ENCODE measurements at places on chromosomes 4 and X.
A peak's percentile ranks its signal among the peaks of the same experiment; 100 is the strongest.

GRCh38 chr4:142567199-142567598 is 278.9 kb downstream of the INPP4B start:
- no peak for DNase-seq

- DNase-seq, result no peak
These were observed 420 bp downstream of the TSC22D3 start for GRCh38 chrX:107775000-107775733.

GRCh38 chr4:150167054-150167453 is 88.8 kb downstream of the DCLK2 start:
- DNase-seq, result no peak

GRCh38 chrX:86002076-86002896 is 45.1 kb downstream of the CHM start:
- peak; percentile 17 for DNase-seq

DNA sequence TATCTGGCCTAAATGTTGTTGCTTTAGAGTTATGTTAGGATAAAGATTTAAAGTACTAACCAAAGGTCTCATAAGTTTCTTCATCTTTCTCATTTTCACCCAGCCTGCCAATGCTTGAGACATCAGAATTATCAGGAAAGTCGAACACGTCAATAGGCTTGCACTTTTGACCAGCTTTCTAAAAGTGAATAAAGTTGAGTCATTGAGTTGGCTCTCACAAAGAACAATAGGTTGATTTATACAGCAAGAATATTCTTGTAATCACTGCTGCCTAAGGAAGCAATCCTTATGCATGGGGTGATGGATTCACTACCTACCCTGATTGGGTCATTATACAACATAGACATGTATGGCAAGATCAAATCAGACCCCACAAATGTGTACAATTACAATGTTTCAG is 5.0 kb downstream of the CENPU start:
- peak; percentile 26 for DNase-seq

DNA sequence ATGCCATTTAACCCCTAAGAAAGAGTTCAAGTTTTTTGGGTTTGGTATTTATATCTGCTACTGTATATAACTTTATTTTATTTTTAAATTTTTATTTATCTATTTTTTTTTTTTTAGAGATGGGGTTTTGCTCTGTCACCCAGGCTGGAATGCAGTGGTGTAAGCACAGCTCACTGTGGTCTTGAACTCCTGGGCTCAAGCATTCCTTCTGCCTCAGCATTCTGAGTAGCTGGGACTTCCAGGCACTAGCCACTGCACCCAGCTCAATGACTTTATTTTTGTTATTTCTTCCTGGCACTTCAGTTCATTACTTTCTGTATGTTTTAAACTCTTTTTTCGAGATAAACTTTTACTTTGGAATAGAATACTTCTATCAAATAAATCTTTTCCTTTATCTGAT is 42.4 kb upstream of the PGAM4 start:
- DNase-seq, result no peak

GRCh38 chrX:130117166-130117565 is 6.9 kb upstream of the ELF4 start:
- no peak for DNase-seq

DNA sequence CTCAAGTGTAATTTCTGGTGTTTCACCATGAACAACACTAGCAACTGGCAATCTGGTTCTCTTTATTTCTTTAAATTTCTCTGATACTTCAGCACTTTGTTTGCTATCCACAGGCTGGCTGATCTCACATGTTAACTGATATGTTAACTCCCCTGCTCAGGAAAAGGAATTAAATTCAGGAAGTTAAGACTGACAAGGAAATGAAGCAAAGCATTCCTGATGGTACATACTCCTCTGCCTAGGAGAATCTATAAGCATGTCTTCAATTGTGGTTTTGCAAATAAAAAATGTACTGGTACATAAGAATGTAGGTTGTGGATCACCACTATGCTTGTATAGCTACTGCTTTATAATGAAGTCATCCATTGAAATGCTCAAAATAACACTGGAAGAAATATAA is 1119.2 kb upstream of the INTU start:
- no peak for DNase-seq

DNA sequence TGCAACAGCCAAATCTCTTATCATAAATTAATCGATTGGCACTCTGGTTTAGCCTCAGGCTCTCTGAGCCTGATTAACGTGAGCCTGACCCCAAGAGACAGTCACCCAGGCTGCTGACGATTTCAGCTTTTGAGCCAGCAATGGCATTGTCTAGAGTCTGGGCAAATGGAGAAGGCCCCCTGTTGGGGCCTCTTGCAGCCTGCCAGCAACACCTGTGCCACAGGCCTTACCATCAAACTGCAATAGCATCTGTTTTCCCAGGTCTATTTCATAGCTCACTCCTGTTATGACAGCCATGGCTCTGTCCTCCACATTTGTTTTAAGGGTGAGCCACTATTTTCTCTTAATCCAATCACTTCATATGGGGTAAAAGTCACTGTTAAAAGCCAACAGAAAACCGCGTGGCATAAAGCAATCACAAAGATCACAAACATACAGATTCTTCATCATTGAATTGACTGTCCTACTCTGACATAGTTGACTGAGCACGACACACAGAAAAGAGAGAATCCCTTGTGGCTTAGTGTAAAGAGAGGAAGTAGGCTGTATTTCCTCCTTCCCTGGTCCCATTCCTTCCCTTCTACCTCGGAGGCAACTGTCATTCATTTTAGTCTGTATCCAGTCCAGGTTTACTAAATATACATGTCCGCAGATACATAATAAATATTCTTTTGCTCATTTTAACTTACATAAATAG is 47.8 kb downstream of the SLC9A7 start:
- no peak for DNase-seq

- no peak for DNase-seq
These were observed 204.3 kb downstream of the TRAM1L1 start for GRCh38 chr4:116881077-116881476.

DNA sequence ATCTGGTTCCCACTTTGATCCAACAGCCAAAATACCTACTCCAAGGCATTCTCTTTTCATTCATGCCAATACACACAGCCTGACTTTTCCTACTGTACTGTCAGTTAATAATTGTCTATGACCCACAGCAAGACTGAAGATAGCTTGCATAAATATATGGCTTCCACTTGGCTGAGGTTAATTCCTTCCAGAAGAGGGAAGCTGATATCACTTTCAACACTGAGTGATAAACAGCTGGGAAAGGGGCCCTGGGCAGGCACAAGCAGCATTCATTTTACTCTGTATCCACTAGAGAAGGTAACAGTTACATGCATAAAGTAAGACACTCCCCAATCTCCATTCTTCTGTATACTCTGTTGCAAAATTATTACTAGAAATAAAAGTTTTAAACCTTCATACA is 200.2 kb upstream of the UGT8 start:
- no peak for DNase-seq

GRCh38 chrX:40076750-40077575 is 20.8 kb downstream of the BCOR start:
- no peak for DNase-seq

GRCh38 chr4:1559896-1560650 is 124.0 kb downstream of the FAM53A start:
- no peak for DNase-seq

GRCh38 chr4:22625311-22625710 is 67.4 kb upstream of the GBA3 start:
- DNase-seq, result no peak

DNA sequence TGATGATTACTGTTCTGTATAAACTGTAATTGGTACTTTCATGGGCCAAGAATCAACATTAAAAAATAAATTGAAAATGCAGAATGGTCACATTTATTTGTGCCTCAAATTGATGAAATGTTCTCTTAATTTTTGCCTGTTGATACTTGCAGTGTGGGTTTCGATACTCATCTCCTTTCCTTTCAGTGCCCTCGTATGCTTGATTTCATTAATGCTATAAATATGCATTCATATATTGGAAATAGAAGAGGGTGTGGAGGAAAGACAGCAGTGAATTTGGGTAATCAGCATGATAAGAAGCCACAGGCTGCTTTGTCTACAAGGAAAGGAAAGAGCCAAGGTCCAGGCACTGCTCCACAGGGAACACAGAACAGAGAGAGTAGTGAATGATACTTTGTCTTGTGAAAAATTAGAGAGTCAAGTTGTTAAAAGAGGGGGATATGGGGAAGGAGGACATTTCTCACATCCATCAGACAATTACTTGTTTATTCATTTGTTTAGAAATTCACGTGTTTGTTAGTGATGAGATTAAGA is 1.0 kb upstream of the DDX60 start:
- DNase-seq, result no peak
